ENCODE measurements at places on chromosomes 1 and 21.
A peak's percentile ranks its signal among the peaks of the same experiment; 100 is the strongest.

- no peaks in the 10 kb centered on the region for H3K4me1 ChIP-seq
- H3K36me3 ChIP-seq: no peaks in the 10 kb centered on the region
- no peaks in the 10 kb centered on the region for H3K27me3 ChIP-seq
- H3K27ac ChIP-seq: no peak overlapping the region
These were observed 101.3 kb downstream of the KCNJ15 start for GRCh38 chr21:38358098-38358497.

DNA sequence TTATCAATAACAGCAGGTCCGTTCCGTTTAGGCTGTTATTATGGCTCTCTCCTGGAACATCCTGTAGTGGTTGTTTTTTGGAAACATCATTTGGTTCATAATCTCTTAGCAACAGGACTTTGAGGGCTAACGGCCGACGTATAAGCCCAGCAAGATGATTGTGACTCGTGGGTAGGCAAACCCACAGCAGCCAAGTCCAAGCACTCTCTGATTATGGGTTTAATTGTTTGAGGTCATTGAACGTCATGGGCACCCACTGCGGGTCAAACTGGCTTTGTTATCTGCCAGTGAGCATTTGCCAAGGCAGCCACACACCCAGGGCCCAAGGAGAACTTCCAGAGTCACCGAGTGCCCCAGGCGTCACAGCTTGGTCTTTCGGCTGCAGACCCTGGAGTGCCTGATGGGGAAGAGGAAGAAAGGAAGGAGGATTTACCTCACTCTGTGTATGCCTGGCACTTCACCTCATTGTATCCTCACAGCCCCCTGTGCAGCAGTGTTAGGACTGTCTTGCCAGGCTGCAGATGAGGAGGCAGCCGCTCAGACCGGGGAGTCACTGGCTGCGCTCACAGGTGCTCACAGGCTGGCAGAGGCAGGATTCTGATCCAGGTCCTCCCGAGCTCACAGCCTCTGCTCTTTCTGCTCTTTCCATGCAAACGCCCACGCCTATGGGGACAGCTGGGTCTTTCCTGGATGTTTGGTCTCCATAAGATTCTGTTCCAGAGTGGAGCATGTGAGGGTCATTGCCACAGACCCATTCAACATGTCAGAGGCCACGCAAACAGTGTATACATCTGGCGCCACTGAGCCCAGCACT lies 30.8 kb upstream of the EPS8L3 start:
- H3K27ac ChIP-seq: no peak overlapping the region
- peaks cover 5% of the 10 kb centered on the region for H3K4me1 ChIP-seq
- peak; percentile 45 for DNase-seq
- H3K36me3 ChIP-seq: no peaks in the 10 kb centered on the region
- H3K4me3 ChIP-seq: no peak overlapping the region

GRCh38 chr1:117183112-117183511 lies 27.6 kb downstream of the VTCN1 start:
- H3K4me1 ChIP-seq: no peaks in the 10 kb centered on the region
- DNase-seq: no peak
- no peaks in the 10 kb centered on the region for H3K27me3 ChIP-seq
- H3K36me3 ChIP-seq: no peaks in the 10 kb centered on the region
- no peak overlapping the region for H3K4me3 ChIP-seq

DNA sequence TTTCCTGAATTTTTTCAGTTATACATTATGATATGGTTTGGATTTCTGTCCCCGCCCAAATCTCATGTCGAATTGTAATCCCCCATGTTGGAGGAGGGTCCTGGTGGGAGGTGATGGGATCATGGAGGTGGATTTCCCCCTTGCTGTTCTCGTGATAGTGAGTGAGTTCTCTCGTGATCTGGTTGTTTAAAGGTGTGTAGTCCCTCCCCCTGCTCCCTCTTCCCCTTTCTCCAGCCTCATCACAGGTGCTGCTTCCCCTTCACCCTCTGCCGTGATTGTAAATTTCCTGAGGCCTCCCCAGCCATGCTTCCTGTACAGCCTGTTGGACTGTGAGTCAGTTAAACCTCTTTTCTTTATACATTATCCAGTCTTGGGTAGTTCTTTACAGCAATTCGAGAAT lies 93.2 kb upstream of the HNRNPU start:
- H3K27ac ChIP-seq: no peak overlapping the region
- H3K4me1 ChIP-seq: no peaks in the 10 kb centered on the region
- H3K27me3 ChIP-seq: no peaks in the 10 kb centered on the region
- no peak overlapping the region for H3K4me3 ChIP-seq
- no peaks in the 10 kb centered on the region for H3K36me3 ChIP-seq

DNA sequence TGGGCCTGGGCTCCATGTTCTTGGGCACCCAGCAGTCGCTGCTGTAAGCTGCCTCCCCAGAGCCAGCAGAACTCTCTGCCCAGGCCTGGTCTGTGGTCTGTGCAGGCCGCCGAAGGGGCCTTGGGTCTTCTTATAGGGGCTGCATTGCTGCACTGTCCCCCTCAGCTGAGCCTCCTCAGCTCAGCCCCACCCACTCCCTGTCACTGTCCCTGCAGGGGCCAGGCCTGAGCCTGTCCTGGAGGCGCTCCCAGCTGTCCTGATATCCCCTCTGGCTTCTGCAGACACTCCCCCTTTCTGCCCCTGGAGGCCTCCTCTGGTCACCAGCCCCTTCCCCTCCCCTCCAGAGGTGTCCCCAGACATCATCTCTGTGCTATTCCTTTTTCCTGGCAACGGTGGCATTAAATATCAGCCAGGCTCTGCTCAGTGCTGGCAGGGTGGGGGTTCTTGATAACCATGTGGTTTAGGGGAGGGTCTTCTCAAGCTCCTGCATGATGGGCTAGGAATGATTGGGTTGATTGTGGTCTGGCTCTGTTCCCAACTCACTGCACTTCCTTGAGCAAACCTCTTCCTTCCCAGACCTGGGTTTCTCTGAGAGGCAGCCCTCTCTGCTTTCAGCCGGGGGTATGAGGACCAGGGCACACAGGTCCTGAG lies 3.7 kb upstream of the FOXO6 start:
- no peak overlapping the region for H3K27ac ChIP-seq
- H3K4me1 ChIP-seq: peaks cover 12% of the 10 kb centered on the region
- peaks cover 2% of the 10 kb centered on the region for H3K27me3 ChIP-seq
- peak; percentile 56 for DNase-seq

DNA sequence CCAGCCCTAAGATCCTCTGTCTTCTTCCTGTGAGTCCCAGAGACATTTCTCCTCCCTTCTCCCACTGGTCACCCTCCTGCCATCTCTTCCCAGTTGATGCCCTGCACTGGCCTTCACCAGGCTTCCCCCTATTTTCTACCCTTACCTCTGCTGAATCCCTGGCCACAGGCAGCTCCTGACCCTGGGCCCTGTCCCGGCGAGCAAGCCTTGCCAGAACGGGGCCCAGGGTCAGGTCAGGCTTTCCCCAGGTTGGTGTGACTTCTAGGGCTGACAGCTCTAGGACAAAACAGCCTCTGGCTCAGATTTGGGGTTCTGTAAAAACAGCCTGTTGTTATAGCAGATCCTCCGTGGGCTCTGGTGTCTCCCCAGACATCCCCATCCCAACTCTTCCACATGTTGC lies 52.7 kb upstream of the A3GALT2 start:
- no peak for DNase-seq

- no peaks in the 10 kb centered on the region for H3K27me3 ChIP-seq
- H3K4me3 ChIP-seq: no peak overlapping the region
- H3K27ac ChIP-seq: no peak overlapping the region
- no peaks in the 10 kb centered on the region for H3K36me3 ChIP-seq
- no peaks in the 10 kb centered on the region for H3K4me1 ChIP-seq
These were observed 77.8 kb upstream of the CACHD1 start for GRCh38 chr1:64392109-64392508.

DNA sequence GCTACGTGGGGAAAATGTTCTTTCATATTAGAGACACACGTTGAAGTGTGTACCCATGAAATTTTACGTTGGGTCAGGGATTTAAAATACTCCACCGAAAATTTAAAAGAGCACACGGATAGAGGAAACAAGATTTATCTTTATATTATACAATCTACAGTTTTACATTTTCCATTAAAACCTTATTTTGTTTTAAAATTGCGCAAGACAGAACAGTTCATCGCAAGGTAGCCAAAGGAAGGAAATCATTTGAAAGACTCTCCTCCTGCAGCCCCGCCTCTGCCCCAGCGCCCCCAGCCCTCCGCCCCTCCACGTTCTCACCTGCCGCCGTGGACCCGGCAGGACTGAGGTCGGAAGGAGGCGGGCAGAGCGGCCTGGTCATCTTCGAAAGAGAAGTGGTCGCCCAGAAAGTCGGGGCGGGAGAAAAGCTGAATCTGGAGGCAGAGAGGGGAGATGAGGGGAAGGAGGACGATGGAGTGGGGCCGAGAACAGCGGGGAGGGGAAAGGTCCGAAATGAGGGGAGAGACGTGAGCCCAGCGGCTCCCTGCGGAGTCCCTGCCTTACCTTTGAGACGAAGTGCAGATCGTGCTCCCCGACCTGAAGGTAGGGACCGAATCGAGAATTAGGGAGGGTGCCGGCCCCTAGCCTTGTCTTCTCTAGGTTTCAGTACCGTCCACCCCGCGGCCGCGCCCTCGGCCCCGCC lies 18.0 kb downstream of the CRYBG2 start:
- H3K27ac ChIP-seq: no peak overlapping the region
- no peak for DNase-seq
- peaks cover 4% of the 10 kb centered on the region for H3K27me3 ChIP-seq
- H3K36me3 ChIP-seq: no peaks in the 10 kb centered on the region
- H3K4me1 ChIP-seq: no peaks in the 10 kb centered on the region

- no peak for DNase-seq
- no peak overlapping the region for H3K4me3 ChIP-seq
- no peaks in the 10 kb centered on the region for H3K36me3 ChIP-seq
- no peak overlapping the region for H3K27ac ChIP-seq
These were observed 31.3 kb downstream of the NSL1 start for GRCh38 chr1:212760126-212760823.

GRCh38 chr21:14858311-14858710 lies 206.5 kb downstream of the NRIP1 start:
- no peak for DNase-seq
- no peak overlapping the region for H3K27ac ChIP-seq
- no peaks in the 10 kb centered on the region for H3K36me3 ChIP-seq
- H3K4me3 ChIP-seq: no peak overlapping the region
- H3K4me1 ChIP-seq: no peaks in the 10 kb centered on the region

- peak; percentile 50 for DNase-seq
- no peaks in the 10 kb centered on the region for H3K27me3 ChIP-seq
- no peaks in the 10 kb centered on the region for H3K36me3 ChIP-seq
- H3K27ac ChIP-seq: no peak overlapping the region
- H3K4me3 ChIP-seq: no peak overlapping the region
These were observed 21.6 kb upstream of the VPS13D start for GRCh38 chr1:12208271-12208670.

DNA sequence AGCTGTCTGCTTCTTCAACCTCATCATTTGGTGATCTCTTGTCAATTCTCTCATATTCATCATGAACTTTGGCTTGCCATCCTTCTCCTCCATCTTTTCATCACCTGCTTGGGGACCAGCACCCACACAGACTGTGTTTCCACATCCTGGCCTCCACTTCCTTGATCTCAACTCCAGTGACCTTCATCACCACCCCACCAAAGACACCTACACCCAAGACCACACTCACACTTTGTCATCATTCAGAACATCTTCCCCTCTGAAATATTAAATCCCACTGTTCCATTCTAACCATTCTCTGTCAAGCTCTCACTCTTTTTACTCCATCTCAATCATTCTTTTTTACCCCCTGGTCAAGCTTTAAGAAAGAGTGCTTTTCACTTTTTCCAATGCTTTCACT lies 115.5 kb upstream of the VAV3 start:
- H3K27me3 ChIP-seq: no peaks in the 10 kb centered on the region
- H3K4me1 ChIP-seq: no peaks in the 10 kb centered on the region
- H3K27ac ChIP-seq: no peak overlapping the region
- no peak for DNase-seq

- no peak overlapping the region for H3K4me3 ChIP-seq
- H3K27me3 ChIP-seq: no peaks in the 10 kb centered on the region
- H3K27ac ChIP-seq: no peak overlapping the region
- no peak for DNase-seq
- peaks cover 23% of the 10 kb centered on the region for H3K36me3 ChIP-seq
- peaks cover 7% of the 10 kb centered on the region for H3K4me1 ChIP-seq
These were observed 3.9 kb downstream of the KDM4A start for GRCh38 chr1:43653893-43654292.

- H3K4me1 ChIP-seq: peaks cover 14% of the 10 kb centered on the region
- no peak for DNase-seq
- H3K27me3 ChIP-seq: no peaks in the 10 kb centered on the region
- H3K36me3 ChIP-seq: no peaks in the 10 kb centered on the region
- H3K27ac ChIP-seq: no peak overlapping the region
These were observed 80.9 kb downstream of the SPSB1 start for GRCh38 chr1:9373619-9374018.

DNA sequence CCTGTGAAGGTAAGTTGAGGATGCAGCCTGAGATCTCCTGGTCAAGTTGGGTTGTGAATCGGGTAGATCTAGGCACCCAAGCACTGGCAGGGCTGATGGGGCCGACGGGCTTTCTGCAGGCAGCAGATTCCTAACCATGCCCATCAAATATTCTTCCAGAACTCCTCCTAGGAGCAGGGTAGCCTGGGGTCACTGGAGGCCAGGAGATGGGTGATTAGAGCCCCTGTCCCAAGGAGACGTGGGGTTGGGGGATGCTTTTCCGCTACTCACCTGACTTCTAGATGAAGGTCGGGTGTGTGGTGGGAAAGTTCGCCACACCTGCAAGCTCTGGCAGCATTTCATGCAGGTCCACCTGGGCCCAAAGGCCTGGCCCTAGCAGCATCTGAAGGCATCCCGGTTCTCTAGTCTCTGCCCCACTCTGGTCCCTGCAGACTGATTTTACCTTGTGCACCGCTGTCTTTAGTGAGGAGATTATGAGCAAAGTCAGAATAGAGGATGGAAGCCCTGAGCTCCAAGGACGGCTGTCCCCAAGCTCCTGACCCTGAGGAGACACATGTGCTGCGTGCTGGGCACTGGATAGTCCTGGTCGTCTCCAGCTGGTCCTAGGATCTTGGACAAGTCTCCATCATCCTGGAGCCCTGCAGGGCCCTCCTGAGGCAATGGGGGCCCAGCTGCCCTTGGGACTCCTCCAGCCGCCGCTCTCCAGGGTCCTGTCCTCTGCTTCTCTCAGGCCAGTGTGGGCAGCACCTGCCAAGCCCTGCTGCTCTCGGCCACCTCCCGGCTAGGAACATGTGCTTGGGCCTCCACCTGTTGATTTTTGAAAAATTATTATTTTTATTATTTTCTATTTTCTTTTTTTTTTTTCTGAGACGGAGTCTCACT lies 21.8 kb upstream of the C2CD2 start:
- H3K36me3 ChIP-seq: no peaks in the 10 kb centered on the region
- H3K4me1 ChIP-seq: no peaks in the 10 kb centered on the region
- no peak for DNase-seq
- no peaks in the 10 kb centered on the region for H3K27me3 ChIP-seq
- H3K4me3 ChIP-seq: no peak overlapping the region

GRCh38 chr1:36089393-36090121 lies 865 bp downstream of the ADPRS start:
- no peak overlapping the region for H3K27ac ChIP-seq
- peak overlapping the region; percentile 87 for H3K4me3 ChIP-seq
- no peaks in the 10 kb centered on the region for H3K27me3 ChIP-seq
- H3K4me1 ChIP-seq: no peaks in the 10 kb centered on the region
- H3K36me3 ChIP-seq: peaks cover 30% of the 10 kb centered on the region
- peak; percentile 54 for DNase-seq
